ENCODE measurements at places on chromosomes 11 and 22.

GRCh38 chr22:39820256-39820655 is 73.3 kb downstream of the ENTHD1 start:
- no peak for DNase-seq

DNA sequence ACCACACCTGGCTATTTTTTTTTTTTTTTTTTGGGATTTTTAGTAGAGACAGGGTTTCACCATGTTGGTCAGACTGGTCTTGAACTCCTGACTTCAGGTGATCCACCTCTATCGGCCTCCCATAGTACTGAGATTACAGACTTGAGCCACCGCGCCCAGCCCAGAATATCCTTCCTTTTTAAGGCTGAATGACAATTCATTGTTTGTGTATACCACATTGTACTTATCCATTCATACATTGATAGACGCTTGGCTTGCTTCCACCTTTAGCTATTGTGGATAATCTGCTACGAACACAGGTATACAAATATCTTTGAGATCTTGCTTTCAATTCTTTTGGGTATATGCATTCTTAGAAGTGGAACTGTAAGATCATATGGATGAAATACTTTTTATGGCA is 10.8 kb upstream of the RASSF10 start:
- no peak for DNase-seq

GRCh38 chr11:70251659-70252321 is 18.7 kb upstream of the PPFIA1 start:
- no peak for DNase-seq

DNA sequence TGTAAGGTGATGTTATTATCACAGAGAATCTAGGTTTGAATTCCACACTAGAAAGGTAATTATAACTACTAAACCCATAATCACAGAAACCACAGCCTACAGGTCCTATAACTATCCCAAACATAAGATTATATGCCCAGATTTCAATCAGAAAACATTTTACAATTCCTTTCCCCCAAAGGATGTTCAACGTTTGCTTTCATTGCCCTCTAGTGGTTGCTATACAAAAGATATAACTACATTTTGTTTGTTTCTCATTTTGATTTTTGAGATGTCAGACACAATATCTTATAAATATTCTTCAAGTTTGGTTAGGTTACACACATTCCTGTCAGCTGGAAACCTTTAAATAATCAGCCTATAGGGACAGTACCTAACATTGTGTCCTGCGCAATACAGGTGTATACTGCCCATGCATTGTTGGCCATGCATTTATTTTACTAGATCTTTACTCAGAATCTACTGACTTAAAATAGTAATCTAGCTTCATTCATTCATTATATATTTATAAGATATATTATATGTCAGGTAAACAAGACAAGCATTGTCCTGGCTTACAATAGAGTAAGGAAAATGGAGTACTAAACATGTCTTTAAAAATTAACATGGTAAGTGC is 530.5 kb upstream of the CCDC90B start:
- DNase-seq, result peak; percentile 8

DNA sequence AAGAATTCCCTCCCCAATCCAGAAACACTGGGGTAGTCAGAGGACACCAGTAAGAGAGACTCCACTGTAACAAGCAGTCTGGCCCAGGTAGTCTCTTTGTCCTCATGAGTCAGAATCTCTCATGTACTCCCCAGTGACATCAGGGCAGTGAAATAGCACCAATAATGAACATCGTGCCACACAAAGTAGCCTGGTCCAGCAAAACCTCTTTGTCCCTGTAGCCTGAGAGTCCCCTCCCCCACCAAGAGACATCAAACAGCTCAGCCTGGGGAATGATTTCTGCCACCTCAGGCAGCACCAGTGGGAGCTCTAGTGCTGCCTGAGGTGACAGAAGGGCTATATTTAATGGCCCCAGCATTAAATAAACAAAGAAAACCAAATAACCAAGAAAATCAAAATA is 88.1 kb downstream of the SBF2 start:
- DNase-seq, result no peak

All from skin of body (tissue), 3 donors.